ENCODE measurements at places on chromosomes 16 and 17. TPM values are rescaled to one million over a fixed set of nuclear protein-coding genes. Genes with fewer than 3 reads are reported as not detected.
A peak's percentile ranks its signal among the peaks of the same experiment; 100 is the strongest.

TMEM100 gene
- total RNA-seq: 2.0 TPM

SLC38A8 gene
- not detected for total RNA-seq

DNA sequence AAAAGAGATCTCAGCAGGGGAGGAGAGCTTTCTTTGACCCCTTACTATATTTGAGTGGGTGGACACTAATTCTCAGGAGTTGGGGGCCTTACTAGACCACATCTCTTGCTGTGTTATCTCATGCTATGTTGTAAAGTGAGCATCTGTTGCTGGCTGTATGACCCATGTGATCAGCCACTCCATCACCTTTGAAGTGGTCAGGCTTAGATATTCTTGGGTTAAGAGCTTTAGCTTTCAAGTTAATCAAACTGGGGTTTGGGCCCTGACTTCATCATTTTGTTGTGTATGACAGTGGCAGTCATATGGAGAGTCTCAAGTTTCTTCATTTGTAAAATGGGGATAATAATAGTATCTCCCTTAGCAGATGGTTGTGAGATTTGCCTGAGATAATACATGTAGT is 201.1 kb downstream of the FTO start:
- DNase-seq: no peak

DNA sequence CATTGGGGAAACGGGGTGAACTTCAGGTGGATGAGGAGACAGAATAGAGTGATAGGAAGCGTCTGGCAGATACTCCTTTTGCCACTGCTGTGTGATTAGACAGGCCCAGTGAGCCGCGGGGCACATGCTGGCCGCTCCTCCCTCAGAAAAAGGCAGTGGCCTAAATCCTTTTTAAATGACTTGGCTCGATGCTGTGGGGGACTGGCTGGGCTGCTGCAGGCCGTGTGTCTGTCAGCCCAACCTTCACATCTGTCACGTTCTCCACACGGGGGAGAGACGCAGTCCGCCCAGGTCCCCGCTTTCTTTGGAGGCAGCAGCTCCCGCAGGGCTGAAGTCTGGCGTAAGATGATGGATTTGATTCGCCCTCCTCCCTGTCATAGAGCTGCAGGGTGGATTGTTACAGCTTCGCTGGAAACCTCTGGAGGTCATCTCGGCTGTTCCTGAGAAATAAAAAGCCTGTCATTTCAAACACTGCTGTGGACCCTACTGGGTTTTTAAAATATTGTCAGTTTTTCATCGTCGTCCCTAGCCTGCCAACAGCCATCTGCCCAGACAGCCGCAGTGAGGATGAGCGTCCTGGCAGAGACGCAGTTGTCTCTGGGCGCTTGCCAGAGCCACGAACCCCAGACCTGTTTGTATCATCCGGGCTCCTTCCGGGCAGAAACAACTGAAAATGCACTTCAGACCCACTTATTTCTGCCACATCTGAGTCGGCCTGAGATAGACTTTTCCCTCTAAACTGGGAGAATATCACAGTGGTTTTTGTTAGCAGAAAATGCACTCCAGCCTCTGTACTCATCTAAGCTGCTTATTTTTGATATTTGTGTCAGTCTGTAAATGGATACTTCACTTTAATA is 7.0 kb upstream of the TMEM235 start:
- DNase-seq: no peak

DNA sequence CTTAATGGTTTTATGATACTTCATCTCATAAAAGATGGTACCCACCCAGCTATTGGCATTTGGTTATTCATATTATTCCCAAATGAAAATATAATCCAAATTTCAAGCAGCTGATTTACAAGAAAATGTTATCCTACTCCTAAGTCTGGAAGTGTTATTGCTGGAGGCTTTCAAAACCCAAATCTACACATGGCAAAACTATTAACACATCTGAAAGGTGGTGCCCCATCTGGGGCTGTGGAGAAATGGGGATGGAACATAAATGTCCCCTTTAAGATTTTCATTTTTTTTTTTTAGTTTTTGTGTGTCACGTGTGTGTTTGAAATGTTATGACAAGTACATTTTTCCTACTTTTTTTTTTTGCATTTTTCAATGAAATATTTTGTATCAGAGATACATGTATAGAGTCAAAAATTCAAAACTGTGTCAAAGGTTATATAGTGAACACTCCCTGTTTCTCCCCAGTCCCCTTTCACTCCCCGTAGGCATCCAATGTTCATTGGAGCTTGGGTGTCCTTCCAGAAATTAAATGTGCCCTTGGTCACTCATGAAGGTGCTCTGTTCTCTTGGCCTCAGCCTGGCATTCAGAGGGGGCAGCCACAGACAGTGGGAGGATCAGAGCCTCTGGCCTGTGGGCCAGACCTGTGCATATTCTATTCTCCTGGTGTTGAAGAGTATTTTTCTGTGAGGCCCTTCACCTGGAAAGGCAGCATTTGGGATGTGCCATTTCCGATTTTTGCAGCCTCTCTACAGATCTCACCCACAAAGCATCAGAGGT is 79.1 kb downstream of the CLEC16A start:
- DNase-seq: no peak

ZCCHC14 gene
- total RNA-seq: 26.4 TPM

DNA sequence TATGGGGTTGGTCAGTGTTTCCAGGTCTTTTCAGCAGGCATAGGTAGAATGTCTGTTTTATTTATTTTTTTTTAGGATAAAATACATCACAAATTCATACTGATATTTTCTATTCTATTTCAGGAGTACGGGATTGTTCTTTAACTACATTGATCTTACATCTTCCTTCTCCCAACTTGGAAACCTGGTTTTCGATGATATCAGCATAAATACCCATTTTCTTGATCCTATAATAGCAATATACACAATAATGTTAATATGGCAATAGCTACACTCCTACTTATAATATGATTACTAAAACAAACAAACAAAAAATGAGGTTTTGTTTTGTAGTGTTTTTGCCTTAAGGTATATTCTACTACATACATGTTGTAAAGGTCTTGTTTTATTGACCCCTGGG is 962.4 kb upstream of the GOT2 start:
- no peak for DNase-seq

CACNG1 gene
- total RNA-seq: not detected

DNA sequence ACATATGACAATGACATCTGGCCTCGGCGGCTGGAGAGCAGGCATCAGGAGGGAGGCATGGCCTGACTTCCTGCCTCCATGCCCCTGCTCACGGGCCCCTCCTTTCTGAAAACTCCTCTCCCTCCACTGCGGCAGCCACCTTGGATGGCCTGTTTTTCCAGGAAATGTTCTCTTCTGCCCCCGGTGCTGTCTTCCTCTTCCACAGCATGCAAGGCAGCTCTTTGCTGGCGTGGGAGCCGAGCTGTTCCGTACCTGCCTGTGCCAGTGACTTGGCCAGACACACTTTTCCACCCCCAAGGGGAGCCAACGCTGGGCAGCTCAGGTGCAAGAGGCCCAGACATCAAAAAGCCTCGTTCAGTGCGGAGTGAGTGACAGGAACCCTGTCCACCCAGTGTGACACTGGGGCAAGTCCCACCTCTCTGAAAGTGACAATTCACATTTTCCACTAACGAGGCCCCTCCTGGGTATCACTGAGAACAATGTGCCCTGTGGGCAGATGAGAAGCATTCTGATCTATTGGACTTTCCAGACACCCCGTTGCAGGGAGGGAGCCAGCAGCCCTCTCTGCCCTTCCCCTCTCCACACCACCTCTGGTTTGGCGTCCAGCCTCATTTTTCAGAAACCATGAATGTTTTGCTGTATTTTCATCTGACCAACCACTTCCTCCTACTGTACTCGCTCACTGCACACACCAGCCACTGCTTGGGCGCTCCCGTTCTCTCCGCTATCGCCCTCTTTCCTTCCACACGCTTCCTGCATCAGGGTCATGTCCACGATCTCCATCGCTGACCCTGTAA is 31.2 kb downstream of the NSMCE1 start:
- DNase-seq: no peak

DNA sequence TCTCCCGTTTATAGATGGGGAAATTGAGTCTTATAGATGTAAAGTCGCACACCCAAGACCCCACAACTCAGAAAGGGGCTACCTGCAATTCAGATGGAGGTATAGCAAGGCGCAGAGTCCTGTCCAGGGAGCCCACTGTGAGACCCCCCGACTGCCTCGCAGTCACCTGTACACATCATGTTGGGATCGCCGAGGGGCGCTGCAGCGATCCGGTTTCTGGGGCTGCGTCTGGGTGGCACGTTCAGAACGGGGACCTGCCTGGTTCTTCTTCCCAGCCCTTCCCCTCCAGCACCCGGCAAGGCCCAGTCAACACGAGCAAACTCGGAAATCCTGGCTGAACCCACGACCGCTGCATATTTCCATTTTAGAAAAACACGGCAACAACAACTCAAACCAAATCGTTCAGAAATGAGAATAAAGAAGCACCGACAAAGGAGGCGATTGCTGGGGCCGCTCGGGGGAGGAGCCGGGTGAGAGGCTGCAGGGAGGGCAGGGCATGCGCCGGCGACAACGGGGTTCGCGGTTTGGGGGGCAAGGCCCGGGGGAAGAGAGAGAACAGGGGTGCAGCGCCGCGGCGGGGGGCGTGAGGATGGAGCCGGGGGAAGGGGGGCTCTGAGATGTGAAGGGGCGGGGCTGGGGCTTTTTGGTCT is 643 bp downstream of the HSDL1 start:
- no peak for DNase-seq

GRCh38 chr17:57578608-57579225 is 166.4 kb downstream of the CCDC182 start:
- no peak for DNase-seq

GRCh38 chr16:3623642-3624041 is 12.2 kb upstream of the SLX4 start:
- DNase-seq: no peak

DNA sequence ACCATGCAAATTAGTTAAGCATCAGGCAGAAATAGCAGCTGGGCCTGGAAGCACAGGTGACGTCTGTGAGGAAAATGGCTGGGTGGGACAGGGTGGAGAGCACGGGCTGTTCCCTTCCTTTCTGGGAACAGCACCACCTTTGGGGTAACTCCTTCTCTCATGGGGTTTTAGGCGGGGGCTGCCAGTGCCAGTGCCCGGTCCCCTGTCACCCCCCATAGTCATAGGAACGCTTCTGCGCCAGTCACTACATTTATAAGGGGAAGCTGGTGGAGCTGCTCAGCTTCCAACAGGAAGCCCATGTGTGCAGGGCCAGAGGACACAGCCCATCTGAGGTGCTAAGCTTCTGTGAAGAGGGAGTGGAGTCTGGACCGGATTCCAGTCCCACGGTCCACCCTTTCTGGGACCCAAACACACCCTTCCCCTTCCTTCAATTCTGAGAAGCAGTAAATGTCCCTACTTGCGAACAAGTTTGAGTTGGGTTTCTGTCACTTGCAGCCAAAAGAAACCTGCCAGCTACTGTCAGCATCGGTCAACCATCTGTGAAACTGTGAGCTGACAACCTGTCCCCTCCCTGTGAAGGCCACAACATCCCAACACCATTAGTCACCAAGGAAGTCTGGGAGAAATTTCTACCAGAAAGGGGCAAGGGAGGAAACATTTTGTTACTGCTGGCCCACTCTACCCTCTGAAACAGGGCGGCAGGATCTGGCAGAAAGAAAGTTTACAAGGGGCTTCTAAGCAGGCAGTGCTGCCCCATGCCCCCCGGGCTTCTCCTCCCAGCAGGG is 86.0 kb upstream of the AMZ2 start:
- no peak for DNase-seq

- no peak for DNase-seq
Measured at GRCh38 chr17:35849469-35850348, 19.0 kb downstream of the HEATR9 start.

- no peak for DNase-seq
Measured at GRCh38 chr17:82583720-82584234, 64.2 kb downstream of the FOXK2 start.

DNA sequence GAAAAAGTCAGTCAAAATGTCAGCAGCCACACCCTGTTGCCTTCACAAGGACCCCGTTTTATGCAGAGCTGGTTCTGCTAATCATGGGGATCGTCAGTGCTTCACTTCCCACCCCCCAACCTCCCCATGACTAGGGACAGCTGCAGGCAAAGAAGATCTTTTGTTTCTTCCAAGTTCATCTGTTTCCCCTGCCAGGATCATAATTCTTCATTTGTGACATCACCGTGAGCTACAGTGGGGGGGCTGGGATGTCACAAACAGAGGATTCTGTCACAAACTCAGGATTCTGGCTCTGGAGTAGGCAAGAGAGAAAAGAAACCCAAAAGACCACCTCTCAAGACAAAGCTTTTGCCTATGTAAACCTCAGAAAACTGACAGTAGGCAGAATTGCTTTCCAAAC is 24.7 kb downstream of the DNAJC7 start:
- DNase-seq: no peak

ARL4D gene
- total RNA-seq: 37.1 TPM

GRCh38 chr17:8225813-8226535 is 15.6 kb upstream of the AURKB start:
- DNase-seq: no peak

TOX3 gene
- 4.9 TPM for total RNA-seq

DNA sequence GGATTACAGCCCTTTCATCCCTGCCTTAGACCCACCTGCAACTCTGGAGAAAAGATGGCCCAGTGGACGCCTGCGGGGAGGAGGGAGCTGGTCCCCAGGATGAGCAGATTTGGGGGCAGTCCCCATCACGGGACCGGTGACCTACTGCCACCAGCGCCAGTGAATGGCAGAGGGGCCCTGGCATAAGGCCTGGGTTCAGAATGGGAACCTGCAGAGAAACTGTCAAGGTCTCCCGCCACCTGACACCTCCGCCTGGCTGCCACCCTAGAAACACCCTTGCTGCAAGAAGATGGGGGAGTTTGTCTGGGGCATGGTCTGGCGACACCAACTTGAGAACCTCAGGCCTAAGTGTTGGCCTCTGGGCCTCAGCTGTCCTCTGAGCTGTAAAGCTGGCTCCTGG is 335.7 kb downstream of the SEC14L1 start:
- no peak for DNase-seq

P2RX5 gene
- total RNA-seq: 0.56 TPM

DNA sequence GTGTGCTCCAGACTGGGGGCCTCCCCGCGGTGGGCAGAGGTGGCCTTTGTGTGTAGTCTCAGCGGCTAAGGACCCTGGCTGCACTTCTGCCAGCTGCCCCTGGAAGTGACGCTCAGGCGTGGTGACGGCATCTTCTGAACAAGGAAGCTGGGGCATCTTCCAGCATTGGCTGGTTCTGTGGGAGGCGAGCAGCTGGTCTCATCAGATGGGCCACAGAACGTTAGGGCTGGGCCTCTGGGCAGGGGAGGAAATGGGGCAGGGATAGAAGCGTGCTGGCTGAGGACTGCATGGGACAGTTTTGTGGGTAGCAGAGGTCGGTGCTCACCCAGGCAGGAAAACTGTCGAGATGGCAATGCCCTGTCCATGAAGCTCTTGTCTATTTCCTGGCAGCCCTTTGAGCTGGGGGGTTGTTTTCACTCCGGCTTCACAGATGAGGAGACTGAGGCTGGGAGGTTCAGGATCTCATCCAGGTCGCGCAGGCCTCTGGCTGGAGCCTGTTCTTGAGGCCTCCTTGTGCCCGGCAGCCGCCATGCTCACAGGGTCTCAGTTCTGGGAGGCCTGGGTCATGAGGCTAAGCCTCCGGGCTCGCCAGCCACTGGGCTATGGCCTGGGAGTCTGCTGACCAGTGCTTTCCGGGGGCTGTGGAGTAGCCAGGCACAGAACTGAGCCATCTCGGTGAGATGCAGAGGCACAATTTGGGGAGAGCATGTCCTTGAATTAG is 16.3 kb downstream of the IRF8 start:
- DNase-seq: no peak

GRCh38 chr17:42720996-42721583 is 23.8 kb downstream of the EZH1 start:
- DNase-seq: no peak

SLC13A2 gene
- 22.0 TPM for total RNA-seq

IFT20 gene
- total RNA-seq: 31.9 TPM

SPNS2 gene
- total RNA-seq: 47.0 TPM

GRCh38 chr16:89200124-89200849 is at the start of gene SLC22A31:
Gene SLC22A31, minus strand, starts transcription at chr16:89200537. Its CDS starts 36 bp downstream, at chr16:89200501.
- peak; percentile 59 for DNase-seq

GRCh38 chr17:4591529-4591928 is 7.2 kb downstream of the SMTNL2 start:
- DNase-seq: no peak
